Stimulated activated CD4-positive, alpha-beta T cell treated with anti-CD3 and anti-CD28 coated beads, Interleukin-15, amount 100 ng/mL, for 24 hours (primary cell): ENCODE measurements at places on chromosomes 16 and 17.

GRCh38 chr17:29212681-29213121, 32.5 kb upstream of the MYO18A start:
- DNase-seq, result no peak

- peak; percentile 67 for DNase-seq
Observed at GRCh38 chr17:35373984-35374765, 754 bp upstream of the SLFN11 start.

GRCh38 chr16:87114832-87115231, 202.4 kb downstream of the C16orf95 start:
- DNase-seq, result no peak

DNA sequence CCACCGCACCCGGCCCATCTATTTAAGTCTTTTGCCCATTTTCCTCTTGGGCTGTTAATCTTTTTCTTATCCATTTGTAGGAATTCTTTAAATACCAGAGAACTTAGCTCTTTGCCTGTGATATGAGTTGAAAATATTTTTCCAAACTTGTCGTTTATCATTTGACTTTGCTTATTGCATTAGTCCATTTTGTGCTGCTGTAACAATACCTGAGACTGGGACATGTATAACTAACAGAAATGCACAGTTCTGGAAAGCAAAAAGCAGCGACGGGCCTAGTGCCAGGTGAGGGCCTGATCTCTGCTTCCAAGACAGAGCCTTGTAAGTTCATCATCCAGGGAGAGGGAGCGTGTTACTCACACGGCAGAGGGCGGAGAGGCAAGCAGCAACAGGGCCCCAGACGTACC, 25.6 kb upstream of the BHLHA9 start:
- DNase-seq, result no peak

DNA sequence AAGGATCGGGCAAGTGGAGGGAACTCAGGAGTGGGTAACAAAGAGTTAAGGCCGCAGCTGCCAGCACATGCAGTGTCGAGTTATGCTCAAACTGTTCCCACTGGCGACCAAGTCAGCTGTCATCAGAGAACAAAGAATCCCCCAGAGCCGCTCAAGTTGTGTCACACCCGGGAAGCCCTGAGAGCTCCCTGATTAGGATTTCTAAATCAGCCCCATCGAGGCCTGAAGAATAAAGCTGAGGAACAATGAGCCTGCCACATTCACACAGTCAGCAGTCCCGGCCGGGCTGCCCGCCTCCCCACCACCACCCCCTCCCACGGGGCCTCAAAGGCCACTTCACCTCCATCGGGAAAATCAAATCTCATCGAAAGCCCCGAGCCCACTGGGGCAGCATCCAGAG, 84.5 kb downstream of the SOX9 start:
- DNase-seq, result no peak

GRCh38 chr16:21076186-21076883, 74.3 kb downstream of the DNAH3 start:
- DNase-seq, result no peak

DNA sequence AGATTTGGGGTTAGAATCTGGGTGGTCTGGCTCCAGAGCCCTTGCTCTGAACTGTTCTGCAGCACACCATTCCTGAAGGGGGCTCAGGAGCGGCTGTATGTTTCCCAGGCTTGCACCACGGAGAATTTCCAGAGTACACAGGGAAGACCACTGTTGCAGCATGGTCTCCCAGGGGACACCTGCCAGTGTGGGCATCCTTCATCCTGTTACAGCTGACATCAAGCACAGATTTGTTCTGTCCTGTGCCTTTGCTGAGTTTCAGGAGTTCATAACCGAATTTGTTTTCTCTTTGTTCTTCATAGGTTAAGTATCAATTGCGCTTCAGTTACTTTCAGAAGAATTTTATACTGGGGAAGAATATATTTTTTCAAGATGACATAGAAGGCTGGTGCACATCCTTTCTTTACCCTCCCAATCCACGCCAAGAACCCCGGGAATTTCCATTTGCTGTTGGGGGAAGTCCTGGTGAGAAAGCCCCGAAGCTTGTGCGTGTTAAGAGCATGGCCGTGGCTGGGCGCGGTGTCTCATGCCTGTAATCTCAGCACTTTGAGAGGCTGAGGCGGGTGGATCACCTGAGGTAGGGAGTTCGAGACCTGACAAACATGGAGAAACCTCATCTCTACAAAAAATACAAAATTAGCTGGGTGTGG, 26.3 kb upstream of the ABCA3 start:
- DNase-seq, result peak; percentile 3
